ENCODE measurements at places on chromosomes 2 and 18.

DNA sequence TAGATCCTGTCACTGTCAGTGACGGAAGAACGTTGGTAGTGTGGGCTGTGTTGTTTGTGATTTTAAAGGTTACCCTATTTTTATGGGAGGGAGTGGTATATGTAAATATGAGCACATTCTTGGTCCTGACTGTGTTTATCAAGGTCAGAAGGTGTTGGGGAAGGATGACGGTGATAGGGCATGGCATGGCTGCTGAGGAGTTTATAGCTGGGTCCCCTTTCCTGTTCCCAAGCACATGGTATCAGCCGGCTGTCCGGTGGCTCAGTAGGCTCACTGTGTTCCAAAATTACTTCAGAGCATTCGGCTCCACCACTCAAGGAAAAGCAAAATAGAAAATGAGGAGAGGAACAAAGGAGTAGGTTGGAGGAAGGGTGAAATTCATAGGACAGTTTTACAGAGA, 28.6 kb downstream of the IRS1 start:
- DNase-seq: no peak

GRCh38 chr2:86020984-86021383, 84.7 kb downstream of the POLR1A start:
- DNase-seq: no peak

- no peak for DNase-seq
Observed at GRCh38 chr2:126227250-126227649, 428.7 kb upstream of the GYPC start.

DNA sequence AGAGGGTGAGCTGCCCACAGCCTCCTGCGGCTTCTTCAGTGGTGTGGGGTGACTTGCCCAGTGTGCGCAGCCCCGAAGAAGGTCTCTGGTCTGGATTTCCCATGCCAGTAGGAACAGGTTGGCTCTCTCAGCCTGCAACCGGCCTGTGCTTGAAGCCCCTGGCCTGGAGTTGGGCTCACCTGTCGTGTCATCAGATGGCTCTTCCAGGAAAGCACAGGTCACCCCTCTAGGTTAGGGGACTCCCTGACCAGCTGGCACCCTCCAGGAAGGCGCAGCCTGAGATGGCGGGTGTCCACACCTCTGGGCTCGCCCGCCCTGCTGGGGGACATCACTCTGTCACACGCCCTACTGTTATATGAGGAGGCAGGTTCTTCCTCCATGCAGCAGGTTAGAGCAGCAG, 179.8 kb downstream of the SEPTIN10 start:
- DNase-seq: no peak

DNA sequence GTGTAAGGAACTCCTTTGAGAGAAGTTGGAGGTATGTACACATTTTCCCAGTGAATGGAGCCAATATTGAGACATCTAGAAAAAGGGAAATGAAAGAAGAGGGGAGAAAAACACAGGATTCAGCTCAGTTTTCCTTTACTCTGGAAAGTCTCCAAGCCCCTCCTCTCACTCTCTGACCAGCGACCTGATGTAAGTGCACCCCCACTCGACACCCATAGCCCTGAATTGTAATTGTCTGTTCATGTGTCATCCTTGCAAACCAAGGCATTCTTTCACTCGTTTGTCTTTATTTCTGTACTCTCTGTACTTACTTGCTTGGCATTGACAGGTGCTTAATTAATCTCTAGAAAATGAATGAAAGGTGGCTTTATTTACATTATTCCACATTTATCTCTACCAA, 55.7 kb upstream of the CTAGE1 start:
- no peak for DNase-seq

DNA sequence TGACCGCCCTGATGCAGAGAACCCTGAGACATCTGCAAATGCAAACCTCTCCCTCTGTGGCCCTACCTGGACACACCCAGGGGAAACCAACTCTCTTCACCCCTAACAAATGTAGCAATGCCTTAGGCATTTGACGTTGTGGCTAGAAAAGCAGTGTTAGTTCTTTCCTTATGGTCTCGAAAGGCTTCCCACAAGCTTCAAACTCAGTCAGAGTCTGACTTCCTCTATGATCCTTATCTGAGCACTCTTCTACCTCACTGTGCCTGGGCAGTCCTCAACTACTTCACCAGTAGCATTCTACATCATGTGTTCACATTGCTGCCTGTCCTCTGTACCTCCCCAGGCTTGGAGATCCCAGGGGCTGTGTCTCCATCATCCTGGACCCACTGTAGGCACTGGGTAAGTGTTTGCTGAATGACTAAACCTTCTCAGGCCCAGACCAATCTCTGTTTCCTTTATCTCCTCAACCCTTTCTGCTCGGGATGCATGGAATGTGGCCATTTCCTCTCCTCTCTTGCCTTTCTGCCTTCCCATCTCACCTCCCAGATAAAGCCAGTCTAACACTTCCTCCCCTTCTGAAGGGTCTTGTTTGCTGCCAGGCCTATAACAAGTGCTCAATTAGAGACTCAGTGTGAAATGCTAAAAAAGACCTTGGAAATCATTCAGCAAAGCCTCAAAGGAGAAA, 91.7 kb upstream of the ACAA2 start:
- DNase-seq: no peak

DNA sequence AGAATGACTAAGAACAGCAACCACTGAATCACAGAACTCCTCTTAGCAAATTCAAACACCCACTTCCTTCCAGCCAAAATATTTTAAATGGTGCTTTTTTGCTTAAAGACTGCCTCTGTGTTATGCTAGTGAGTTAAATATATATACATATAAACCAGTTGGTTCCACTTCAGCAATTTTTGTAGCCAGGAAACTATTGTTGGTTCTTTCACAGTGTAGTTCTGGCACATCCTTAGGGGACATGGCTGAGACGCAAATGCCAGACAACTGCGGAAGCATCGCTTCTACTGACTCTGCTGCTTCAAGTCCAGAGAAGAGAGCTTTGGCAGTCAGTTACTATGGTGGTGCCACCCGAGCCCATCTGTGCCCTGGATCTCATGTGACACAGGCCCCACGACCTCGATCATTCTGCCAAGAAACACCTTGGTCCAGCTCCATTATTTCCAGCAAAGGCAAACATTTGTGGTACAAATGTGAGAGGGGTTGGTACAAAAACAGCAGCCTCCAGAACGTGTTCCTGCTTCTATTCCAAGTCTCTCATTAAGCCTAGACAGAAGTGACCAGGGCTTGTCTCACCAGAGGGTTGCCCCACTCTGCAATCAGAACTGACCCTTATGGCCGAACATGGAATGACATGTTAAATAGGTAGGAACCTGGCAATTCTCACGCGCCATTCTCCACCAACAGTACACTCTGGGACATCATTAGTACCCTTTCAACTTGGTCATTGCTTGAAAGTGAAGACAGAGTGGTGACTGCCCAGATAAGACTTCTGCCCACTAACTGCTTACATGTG, 117.8 kb upstream of the NRP2 start:
- DNase-seq: no peak

GRCh38 chr2:71923887-71924533, 223.7 kb downstream of the CYP26B1 start:
- peak; percentile 23 for DNase-seq

GRCh38 chr2:153488072-153488471, 9.5 kb upstream of the RPRM start:
- DNase-seq: no peak

DNA sequence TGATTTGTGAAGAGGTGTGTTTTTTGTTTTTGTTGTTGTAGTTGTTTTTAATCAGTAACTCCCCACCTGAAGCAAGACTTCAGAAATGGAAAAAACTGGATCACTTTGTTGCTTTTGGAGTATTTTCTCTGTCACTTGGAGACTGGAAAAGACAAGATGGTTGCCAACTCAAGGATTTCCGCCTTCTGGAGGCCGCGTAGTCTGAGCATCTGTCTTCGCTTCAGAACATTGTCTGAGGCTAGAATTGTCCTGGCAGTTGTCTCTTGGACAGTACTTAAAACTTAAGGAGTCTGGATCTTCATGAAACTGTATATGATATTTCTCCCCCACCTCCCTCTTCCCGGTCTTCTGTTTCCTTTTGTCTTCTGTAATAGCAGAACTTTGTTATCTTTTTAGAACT, 67.7 kb downstream of the ARHGAP28 start:
- no peak for DNase-seq

GRCh38 chr2:9100080-9100876, 96.8 kb upstream of the MBOAT2 start:
- no peak for DNase-seq

GRCh38 chr2:118062048-118062447, 26.2 kb upstream of the INSIG2 start:
- no peak for DNase-seq

DNA sequence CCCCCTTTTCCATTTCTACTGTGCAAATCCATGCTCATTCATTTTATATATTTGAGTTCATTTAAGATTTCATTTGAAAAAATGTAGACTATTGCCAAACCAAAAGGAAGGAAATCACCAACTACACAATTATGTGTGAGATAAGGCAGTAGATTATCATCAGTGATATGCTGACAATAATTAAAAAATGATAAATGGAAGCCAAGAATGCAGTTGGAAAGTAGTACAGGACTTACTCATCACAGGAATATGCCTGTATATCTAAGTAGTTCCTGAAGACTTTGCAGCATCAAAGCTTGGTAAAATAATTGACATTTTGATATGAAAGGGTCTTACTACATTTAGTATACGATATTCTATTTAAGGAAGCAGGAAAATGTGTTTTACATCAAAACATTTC, 166.1 kb upstream of the OTX1 start:
- DNase-seq: peak; percentile 1

- no peak for DNase-seq
Observed at GRCh38 chr2:1854729-1855547, 110.6 kb upstream of the PXDN start.

- no peak for DNase-seq
Observed at GRCh38 chr2:1136846-1137245, 186.2 kb downstream of the SNTG2 start.

DNA sequence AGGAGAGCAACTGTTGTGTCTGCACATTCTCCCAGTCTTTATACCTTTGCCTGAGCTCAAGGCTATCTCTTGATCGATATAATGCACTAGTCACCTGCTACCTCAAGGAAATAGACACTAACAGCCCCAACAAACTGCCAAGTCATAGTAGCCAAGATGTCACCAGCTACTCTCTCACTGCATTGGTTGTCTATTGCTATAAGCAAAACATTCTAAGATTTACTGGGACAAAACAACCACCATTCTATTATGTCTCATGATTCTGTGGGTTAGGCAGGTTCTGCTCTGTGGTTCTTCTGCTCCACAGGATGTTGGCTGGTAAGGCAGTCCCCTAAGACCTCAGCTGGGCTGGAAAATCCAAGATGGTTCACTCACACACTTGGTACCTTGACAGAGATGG, 28.5 kb upstream of the MLPH start:
- no peak for DNase-seq

GRCh38 chr2:71277536-71278103, 50.7 kb upstream of the PAIP2B start:
- no peak for DNase-seq

DNA sequence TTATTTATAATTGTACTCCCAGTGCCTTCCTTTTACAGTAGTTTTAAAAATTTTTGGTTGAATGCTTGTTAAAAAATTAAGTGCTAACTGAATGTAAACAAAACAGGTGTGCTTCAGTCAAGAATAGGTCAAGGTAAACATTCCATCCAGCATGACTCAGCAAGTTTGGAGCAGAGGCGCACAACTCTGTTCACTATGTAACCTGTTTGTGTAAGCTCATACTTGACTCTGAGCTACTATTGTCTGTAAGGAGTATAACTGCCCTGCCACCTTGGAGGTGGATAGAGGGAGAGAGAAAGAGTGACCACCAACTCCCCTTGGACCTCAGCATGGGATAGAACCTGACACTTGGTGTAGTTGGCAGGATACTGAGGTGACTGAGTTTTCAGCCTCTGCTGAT, 207.4 kb upstream of the SYT4 start:
- no peak for DNase-seq

DNA sequence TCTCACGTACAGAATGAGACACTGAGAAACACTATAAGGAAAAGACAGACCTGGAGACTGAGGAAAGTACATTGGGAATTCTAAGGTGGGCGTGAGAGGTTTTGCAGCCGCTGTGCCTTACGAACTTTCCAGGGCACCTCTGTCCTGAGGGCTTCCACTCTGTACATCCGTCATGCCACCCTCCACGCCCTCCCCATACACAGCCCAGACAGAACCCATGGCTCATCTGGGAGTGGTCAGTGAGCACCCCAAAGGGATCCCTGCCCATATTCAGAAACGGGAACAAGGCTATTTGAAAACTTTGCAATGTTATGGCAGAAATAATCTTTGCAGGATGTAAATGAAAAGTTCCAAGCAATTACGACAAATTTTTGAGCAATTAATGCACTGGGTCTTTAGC, 95.4 kb upstream of the ZNF532 start:
- DNase-seq: no peak

All from retinal pigment epithelial cell (primary cell).